ENCODE measurements at places on chromosomes 5 and 9.
A peak's percentile ranks its signal among the peaks of the same experiment; 100 is the strongest.

DNA sequence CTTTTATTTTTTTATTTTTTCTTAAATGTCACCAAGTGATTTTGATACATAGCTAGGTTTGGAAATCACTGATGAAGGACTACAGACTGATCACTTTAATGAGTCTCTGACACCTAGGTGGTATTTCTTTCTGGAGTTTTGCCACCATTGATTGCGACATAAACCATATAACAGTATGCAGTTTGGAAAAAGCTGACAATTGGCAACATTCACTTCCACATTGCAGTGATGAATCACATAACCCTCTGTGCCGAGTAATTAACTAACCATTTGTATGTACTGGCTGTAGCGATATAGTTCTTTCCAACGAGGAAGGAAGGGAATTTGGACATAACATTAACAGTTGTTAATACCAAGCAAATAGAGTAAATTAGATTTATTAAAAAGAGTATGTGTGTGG lies 222.9 kb upstream of the EFNA5 start:
- DNase-seq, result no peak

DNA sequence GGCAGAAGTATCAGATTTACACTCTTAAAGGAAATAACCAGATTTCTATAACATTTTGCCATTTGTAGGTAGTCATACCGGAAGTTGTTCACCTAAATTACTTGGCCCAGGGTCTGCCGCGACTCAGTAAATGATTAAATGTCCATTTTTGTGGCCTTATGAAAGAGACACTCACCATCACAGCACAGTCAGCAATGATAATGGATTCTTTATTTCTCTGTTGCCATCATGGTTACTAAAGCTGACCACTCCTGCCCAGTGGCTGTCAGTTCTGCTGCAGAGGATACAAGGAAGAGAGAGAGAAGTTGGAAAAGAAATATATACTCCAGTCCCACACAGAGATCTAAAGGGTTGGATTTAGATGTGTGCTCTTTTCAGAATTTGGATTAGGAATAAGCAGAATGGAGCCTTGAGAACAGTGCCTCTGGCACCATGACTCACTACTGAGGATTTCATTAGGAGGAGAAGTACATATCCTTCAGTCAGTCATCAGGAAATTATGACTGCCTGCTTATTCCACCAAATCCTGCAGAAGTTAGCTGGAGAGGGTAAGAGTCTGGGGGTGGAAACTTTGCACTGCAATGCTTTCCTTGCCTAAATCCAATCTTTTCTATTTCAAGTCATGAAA lies 72.8 kb upstream of the EFNA5 start:
- DNase-seq, result no peak

DNA sequence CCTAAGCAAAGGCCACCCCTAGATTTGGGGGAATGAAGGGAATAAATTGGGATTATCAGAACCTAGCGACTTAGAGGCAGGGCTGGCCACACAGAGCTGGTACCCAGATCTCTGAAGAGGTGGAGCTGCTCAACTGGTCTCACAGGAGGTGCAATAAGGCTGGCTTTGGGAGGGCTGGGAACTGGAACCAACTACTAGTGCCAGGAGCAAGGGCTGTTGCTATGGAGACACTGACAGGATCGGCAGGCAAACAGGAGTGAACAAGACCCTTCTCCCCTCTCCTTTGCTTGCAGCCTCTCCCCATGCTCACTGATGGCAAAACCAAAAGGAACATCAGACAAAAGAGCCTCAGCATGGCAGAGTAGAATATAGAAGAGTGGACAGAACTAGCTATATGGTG lies 17.0 kb upstream of the WHRN start:
- DNase-seq, result no peak

GRCh38 chr9:20640331-20641187 lies 18.3 kb upstream of the MLLT3 start:
- DNase-seq, result peak; percentile 86

DNA sequence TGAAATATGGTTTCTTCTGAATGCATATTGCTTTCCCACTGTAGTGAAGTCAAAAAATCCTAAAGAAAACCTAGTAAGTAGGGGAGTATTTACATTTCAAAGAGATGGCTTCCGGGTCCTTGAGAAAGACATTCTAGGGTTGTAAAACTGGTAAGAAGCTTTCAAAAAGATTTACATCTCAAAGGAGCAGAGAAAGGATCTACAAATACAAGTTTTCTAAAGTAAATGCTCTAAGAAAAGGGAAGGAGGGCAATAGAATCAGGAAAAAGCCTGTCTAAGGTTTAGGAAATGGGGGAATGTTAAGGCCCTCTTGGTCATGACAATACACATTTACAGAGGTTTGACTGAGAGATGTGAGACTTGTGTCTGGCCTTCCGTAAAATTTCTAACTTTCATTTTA lies 16.7 kb upstream of the TRPC7 start:
- no peak for DNase-seq

Data from NCI-H2171 treated with DMSO at 0.1 percent for 48 hours (cell line).